ENCODE measurements at places on chromosomes 6 and 20.
A peak's percentile ranks its signal among the peaks of the same experiment; 100 is the strongest.

- no peak for DNase-seq
These were observed 75.8 kb upstream of the AFDN start for GRCh38 chr6:167750956-167751358.

DNA sequence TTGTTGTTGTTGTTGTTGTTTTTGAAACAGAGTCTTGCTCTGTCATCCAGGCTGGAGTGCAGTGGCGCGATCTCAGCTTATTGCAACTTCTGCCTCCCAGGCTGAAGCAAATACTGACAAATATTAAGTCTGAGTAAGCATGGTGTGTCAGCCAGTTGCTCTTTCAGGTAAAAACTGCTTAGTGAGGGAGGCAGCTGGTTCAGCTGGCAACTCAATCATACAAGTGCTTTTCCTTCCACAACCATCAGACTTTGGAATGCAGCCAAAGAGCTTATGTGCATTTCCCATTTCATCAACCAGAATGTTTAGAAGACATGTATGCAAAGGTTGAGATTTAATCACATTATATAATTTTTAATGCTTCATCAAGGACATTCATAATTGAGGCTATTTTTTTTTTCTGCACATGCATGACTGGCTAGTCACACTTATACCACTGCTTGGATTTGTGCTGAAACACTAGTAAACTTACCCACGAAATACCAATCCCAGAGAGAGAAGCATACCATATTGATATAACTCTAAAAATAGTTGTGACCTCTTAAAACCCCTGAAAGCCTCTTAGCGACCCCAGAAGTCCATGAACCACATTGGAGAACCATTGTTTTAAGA, 56.0 kb downstream of the CLIC5 start:
- no peak for DNase-seq

DNA sequence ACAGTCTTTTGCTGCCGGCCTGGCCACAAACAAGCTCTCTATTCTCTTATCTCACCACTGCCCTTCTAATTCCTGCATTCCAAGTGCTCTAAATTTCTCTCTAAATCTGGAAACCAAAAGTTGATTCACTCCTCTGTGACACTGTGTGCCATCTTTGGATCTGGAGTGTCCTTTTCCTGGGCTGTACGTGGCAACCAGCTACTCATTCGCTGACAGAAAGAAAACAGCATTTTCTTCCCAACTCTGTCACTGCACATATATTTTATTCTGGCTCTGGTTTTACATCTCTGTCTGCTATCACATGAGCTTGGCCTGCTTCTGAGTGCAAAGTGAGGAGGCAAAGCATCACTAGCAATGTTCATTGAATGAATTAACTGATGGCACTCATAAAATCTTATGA, 397.2 kb upstream of the MAP3K7 start:
- no peak for DNase-seq

- no peak for DNase-seq
These were observed 374.4 kb downstream of the PHF3 start for GRCh38 chr6:64010010-64010409.

DNA sequence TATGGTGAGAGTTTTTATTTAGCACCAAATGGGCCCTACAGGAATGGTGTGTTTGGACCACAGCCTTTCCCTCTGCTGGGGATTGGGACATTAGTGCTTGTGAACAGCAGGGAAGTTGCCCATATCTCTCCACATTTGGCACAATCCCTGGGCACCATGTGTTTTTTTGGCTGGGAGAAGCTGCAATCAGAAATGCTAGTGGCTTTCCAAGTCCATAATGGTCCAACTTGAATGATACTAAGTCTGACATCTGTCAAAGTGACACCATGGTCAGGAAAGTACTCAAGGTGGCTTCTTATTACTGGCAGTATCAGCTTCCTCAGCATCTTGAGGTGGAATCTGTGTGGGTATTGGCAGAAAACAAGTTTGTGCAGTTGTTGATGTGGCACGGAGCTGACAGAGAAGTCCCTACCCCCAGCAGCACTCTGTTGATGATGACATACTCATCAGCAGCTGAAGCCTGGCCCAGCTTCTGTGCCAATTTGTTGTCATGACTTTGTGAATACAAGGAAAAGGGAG, 53.0 kb downstream of the SASH1 start:
- no peak for DNase-seq

DNA sequence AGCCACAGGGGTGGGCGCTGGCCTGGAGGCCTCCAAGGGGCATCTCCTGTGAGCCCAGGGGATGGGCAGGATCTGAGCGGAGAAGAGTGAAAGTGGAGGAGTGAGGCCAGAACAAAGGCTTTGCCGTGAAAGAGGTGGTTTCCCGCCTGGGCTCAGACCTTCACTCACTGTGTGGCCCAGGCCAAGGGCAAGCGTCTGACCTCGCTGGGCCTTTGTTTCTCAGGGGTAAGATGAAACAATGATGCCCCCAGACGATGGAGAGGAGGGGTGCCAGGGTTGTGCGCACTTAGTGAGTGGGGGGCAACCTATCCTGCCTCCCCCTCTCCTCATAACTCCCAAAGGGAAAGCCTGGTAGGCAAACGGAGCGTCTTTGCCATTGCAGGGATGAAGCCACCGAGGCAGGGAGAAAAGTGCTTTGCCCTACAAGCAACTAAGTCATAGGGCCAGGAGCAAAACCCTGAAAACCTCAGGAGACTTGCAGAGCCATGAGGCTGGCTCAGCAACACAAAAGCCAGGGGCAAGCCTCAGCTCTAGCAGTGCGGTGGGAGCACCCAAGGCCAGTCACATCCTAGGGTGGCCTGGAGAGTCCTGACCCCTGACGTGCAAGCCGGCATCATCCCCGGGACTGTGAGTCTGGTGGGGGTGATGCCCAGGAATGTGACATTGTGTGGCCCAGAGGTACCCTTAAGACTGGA, 897 bp upstream of the STMN3 start:
- DNase-seq, result no peak

GRCh38 chr20:57133926-57134650, 132.4 kb downstream of the BMP7 start:
- no peak for DNase-seq

- DNase-seq, result no peak
These were observed 49.6 kb upstream of the HLA-A start for GRCh38 chr6:29892696-29893095.

DNA sequence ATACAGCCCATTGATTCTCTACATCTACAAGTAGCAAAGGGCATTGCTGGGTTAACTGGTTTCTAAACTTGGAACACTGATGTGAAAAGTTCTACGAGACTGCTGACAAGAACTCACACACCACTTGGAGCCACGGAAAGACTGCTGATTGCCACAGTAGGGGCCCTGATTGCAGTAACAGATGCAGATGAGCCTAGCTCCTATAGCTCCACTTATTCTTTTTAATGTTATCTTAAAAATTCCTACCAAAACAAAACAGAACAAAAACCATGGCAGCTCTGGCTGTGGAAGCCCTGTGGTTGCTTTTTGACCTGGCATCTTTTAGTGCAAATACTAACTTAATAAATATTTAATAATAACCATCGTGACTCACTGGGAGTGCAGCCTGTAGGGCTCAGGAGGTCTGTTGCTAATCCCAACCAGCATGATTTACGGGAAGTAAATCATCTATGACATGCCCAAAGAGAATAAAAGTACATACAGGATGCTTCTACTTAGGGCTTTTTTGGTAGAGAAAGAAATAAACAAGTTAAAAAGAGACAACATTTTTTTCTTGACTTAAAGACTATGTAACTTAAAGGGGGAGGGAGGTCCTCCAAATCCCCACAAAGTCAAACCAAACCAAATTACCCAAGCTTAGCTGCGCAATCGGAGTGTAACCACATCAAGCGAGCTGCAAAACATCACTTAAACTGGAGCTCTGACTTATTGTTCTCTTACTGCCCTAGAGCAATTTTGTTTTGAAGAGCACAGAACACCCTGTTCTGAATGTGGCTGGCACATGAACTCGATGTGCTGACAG, 87.2 kb downstream of the FKBP5 start:
- DNase-seq, result peak; percentile 56

GRCh38 chr6:105757512-105758200, 328.5 kb upstream of the PRDM1 start:
- no peak for DNase-seq

- peak; percentile 38 for DNase-seq
These were observed 9.4 kb upstream of the HLA-DQA1 start for GRCh38 chr6:32627831-32628230.

DNA sequence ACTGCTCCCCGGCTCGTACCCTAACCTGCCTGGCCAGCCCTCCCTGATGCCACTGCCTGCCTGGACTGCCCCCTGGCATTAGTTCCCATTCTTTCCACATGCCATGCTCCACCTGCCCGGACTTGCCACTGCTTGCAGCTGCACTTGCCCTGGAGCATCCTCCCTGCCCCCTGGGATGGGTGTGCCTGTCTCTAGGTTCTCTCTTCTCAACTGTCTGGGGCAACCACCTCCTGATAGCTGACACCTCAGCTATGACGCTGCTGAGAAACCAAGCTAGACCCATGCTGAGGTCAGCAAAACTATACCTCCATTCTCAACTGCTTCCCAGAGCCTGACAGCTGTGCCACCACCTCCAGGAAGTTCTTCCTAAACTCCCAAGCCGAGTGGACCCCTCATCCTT, 72.1 kb downstream of the PERP start:
- no peak for DNase-seq

- no peak for DNase-seq
These were observed 74.1 kb downstream of the SLC35B3 start for GRCh38 chr6:8361259-8361658.

GRCh38 chr6:129447198-129447565, 262.8 kb downstream of the ARHGAP18 start:
- no peak for DNase-seq

DNA sequence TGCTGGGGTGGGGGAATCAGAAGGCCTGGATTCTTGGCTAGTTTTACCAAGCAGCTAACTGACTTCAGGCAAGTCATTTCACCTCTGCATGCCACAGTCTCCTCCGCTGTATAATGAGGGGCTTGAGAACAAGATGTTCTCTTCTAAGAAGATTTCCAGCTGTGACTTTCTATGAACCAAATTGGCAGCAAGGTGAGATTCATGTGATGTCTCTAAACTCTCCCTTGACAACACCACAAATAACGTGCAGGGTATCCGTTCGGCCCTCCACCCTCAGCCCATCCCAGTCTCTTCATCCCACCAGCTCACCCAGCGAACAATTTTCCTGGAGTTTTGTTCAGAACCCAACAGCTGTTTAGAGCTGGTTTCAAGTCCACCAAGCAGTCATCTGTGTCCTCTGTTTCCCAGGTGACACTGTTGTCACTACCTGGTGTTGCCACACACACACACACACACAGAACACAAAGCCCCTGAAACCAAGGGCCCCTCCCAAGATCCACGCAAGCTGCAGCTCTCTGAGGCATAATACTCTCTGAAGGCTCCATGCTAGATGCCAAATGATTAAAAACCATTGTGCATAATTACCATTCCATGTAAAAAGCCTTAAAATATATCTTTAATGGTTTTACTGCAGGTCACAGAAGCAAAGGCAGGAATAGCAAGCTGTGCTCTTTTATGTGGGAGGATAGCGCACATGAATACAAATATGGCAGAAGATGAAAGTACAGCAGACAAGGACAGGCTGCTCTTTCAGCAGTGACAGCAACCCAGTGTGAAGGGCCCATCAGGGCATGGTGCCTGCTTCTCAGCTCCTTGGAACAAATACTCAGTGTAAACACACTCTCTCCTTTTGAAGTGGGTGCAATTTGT, 48.2 kb downstream of the ARHGAP18 start:
- DNase-seq, result no peak

GRCh38 chr6:112247275-112247674, 7.1 kb downstream of the LAMA4 start:
- DNase-seq, result no peak

GRCh38 chr20:48106428-48106827, 321.1 kb upstream of the SULF2 start:
- no peak for DNase-seq

- no peak for DNase-seq
These were observed 504.5 kb downstream of the CD83 start for GRCh38 chr6:14622085-14622484.

- DNase-seq, result no peak
These were observed 64.7 kb downstream of the TRAM2 start for GRCh38 chr6:52512199-52512598.

DNA sequence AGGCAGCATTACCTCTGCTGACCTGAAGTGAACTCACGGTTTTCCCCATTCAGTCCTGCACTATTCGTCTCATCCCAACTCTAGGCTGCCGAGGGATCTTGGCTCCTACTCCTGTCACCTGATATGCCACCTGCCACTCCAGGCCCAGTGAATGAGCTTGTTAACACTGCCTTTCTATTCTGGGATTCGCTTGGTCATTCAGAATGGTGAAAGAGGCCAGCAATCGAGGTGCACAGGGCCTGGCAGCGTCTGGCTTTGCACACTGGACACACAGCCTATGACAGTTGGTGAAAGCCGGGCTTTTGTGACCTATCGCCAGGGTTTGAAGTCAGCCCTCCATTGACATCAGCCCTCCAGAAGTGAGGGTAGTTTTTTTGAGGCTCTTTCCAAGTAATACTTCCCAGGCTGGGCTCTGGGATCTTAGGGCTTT, 59.3 kb upstream of the MYL9 start:
- DNase-seq, result no peak

DNA sequence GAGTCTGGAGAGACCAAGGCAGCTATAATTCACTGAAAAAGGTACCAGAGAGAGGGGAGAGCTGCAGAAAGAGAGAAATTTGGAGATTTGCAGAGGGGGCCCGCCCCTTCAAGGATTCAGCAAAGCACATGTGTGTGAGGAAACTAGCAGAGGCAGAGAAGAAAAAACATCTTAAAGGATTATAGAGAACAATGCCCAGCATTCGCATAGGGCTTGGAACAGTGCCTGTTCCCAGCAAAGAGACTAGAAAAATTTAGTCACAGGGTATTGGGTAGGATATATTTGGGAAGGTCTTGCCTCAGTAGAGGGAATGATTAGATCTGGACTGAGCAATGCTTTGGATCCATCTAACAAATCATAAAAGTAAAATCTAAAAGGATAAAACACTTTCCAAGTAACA, 44.0 kb downstream of the SRPK1 start:
- DNase-seq, result no peak

DNA sequence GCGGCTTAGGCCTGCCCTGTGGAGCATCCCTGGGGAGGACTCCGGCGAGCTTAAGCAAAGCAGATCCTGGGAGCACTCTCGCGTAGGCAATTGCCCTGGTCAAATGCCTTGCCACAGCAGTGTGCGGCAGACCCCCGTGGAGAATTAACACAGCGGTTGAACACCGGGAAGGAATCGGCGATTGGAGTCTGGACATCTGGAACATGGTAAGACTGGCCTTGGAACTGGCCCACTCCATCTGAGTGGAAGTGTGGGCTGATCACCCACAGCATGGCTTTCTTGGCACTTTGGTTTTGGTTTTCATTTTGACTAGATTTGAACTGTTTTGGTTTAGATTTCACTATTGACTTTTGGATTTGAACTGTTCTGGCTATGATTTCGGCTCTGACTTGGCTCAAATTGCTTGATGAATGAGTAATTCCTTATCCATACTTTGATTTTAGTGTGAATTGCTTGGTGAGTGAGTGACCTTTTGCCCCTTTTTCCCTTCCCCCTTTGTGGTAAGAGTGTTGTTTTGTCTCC, 300.7 kb downstream of the RNGTT start:
- no peak for DNase-seq

GRCh38 chr6:170346649-170347048, 40.1 kb downstream of the FAM120B start:
- no peak for DNase-seq
